Stimulated activated CD8-positive, alpha-beta memory T cell treated with anti-CD3 and anti-CD28 coated beads, Interleukin-4, amount 100 ng/mL, for 1 hour (primary cell): ENCODE measurements at places on chromosomes 1 and 21.

DNA sequence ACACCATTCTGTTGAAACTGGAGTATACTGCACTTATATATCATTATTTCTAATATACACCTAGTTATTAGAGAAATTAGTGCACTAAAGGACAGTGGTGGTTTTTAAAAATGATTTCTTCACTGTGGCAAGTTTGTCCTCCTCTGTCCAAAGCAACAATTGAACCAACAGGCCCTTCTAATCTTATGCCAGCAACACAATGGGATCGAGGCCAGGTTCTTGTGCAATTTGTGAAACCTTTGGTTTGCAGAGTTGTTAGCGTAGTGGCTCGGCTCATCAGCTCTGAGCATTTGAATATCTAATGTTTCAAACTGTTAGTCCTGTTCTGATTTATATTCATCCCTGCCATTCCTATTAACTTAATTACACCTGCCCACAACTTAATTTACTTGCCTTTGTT is 9.9 kb upstream of the LRRC39 start:
- no peak for DNase-seq

GRCh38 chr1:80258659-80259058 is 1252.1 kb upstream of the ADGRL4 start:
- DNase-seq: no peak

DNA sequence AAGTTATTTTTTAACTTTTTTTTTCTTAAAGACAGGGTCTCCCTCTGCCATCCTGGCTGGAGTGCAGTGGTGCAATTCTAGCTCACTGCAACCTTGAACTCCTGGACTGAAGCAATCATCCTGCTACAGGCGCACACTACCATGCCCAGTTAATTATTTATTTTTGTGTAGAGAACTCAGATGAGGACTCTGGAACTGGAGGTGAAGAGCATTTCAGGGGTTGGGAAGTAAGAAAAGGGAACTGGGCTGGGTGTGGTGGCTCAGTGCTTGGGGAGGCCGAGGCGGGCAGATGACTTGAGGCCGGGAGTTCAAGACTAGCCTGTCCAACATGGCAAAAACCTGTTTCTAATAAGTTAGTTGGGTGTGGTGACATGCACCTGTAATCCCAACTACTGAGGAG is 28.9 kb downstream of the SLC35F3 start:
- DNase-seq: no peak

GRCh38 chr1:19340387-19340937 is 28.3 kb downstream of the SLC66A1 start:
- no peak for DNase-seq

DNA sequence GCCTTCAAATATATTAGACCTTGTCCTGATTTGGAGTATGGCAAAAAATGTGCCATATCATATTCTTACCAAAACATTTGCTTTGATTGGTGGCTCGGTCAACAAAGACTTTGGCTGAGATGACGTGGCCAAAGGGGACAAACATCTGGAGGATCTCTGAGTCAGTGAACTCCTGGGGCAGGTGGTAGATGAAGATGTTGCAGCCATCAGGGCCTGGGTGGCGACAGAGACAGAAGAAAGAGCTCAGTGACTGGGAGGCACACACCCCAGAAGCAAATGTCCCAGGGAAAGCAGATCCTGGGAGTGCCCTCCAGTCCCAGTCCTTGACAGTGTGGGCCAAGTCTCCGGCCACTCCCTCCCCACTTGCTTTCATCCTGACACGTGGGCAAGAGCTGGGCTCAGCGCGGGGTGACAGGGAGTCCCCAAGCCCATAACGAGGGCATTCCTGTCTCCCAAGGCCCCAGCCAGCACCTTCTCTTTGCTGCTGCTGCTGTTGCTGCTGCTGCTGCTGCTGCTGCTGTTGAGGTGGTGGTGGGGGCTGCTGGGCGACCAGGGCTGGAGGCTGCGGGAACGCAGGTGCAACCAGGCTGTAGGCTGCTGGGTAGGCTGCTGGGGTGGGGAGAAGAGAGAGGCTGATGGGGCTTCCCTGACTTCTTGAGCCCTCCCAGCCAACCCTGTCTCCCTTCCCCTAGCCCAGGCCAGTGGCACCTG is 10.7 kb downstream of the CELF3 start:
- no peak for DNase-seq
